Erythroblast (primary cell): ENCODE measurements at places on chromosomes 3 and 15.

DNA sequence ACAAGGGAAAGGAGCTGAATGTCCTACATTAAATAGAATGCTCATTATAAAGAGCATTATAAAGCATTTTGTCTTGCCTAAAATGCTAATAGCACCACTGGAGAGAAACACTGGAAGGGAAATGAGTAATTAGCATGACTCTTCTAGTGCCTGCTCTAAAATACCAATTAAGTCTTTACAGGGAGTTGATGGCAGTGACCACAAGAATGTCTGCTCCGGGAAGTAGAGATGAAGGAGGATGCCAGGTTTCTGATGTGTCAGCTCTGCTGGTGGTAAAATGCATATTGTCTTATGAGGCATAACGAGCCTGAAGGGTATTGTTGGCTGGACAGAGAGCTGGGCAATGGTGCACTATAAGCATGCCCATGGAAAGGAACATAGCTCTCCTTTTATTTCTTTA lies 49.5 kb downstream of the MYLK start:
- no peak for DNase-seq

- peak; percentile 49 for DNase-seq
Observed at GRCh38 chr3:23202203-23202920, 765 bp upstream of the UBE2E2 start.

DNA sequence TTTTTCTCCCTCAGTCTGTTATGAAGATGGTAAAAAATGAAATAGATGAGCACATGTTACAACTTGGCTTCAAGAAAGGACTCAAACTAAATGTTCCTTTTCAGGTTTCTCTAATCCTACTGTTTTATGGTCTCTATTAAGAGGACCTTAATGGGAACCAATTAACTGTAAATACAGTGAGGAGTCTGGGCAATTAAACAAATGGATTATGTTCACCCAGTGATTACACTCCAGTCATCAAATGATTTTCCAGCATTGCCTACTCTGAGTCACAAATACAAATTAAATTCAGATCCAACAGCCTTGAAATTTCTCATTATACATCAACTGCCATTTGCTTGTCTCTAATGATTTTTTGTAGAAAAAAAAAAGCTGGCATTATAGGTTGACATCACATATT lies 129.2 kb downstream of the NEK10 start:
- no peak for DNase-seq

- no peak for DNase-seq
Observed at GRCh38 chr3:192727032-192727847, at the start of gene FGF12. TSS of gene FGF12 (minus strand) at chr3:192727541.

DNA sequence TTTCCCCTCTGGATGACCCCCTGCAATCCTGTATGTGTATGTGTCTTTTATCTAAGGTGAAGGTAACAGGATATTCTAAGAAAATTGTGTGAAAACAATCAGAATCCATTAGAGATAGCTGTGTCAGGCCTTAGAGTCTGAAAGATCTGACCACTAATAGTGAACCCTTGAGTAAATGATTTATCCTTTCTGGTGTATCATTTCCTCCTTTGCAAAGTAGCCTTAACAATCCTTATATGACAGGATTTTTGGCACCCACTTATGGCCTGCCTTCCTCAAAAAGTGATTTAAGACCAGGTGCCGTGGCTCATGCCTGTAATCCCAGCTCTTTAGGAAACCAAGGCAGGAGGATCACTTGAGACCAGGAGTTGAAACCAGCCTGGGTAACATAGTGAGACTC lies 110.2 kb downstream of the RBPMS2 start:
- no peak for DNase-seq

DNA sequence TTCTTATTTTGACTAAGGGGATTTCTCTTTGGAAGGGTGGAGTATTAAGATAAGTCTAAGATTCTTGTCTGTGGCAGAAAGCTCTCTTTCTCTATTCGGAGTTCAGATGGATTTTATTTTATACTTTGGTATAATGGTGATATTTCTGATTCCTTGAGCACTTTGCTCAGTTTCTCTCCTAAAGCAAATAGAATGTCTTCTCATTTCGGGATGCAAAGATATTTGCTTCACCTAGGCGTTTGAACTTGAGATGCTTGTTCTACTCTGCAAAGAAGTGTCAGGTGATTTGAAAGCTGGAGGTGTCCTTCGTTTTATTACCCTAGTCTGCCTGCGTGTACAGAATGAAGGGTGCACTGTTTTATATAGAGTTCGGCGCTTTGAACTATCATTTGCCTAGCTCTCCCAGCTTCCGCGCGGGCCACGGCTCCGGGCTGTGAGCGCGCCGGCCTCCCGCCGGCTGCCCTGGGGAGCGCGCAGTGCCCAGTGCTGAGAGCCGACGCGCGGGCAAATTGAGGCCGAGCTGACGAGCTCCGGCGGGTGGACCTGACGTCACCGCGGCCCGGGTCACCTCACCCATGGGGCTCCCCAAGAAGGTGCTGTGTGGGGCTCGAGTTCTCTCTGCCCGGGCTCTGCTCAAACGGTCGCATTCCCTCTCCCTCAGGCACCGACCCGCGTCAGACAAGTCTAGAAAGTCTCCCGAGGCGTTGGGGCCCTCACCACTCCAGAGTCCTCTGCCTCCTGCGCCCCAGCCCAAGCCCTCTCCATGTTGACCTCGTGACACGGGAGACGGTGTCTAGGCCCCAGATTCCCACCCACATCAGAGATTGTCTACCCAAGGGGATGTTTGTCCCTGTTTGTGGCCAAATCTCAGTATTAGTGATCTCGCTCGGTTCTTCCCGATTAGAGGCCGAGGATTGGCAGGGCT lies 7.5 kb downstream of the SOX2 start:
- no peak for DNase-seq

GRCh38 chr3:29279286-29279685 lies 1.6 kb upstream of the RBMS3 start:
- no peak for DNase-seq

- no peak for DNase-seq
Observed at GRCh38 chr15:55035749-55036148, 161.0 kb downstream of the RSL24D1 start.

- DNase-seq, result no peak
Observed at GRCh38 chr3:40332684-40333083, 23.2 kb downstream of the EIF1B start.

DNA sequence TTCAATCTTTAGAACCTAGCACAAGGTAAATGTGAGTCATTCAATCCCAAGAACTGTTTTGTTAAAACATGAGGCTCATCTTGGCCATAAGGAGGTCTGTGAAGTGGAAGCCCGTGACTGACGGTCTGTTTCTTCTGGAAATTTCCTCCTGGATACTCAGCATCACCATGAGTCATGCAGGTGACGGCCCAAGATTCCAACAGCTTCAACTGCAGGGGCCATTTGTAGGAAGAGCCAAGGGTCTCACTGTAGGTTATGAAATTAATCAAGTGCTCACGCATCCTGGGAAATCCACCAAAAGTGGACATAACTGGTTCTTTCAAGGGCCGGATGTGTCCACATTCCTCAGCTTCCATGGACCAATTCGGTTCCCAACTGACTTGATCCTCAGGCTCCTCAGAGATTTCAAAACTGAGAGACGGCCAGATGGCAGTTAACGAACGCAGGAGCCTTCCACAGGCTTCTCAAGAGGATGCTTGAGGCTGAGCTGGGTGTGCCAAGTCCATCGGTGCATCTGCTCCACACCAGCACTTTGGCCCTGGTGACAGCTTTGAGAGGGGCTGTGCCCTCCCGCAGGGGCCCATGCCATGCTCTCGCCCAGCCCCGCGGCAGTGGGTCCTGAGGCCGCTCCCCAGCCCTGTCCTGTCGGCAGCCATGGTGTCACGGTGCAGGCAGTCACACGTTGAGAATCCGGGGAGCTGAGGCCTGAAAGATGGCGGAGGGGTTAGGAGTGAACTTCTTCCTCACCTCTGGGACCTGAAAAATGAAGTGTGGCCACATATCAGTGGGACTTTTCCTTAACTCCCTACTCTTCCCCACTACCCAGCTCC lies 8.5 kb downstream of the MAP6D1 start:
- DNase-seq, result no peak

- no peak for DNase-seq
Observed at GRCh38 chr3:79467721-79468120, 300.1 kb downstream of the ROBO1 start.

DNA sequence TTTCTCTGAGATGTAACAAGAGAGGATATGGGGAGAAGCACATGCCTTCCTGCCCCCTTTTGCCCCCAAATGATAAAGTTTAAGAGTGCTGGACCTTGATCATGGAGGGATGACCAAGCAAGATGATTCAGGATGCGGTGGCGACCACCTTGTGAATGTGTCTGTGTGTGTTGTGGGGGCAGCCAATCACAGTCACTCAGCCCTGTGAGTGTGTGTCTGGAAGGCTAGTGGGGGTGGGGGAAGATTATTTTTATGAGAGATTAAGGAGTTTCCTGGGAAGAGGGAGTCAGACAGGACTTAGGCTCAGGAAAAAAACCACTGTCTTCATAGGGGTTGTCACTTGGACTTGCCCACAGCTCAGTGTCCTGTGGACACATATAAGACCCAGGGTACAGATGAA lies 57.8 kb upstream of the KY start:
- DNase-seq, result no peak

DNA sequence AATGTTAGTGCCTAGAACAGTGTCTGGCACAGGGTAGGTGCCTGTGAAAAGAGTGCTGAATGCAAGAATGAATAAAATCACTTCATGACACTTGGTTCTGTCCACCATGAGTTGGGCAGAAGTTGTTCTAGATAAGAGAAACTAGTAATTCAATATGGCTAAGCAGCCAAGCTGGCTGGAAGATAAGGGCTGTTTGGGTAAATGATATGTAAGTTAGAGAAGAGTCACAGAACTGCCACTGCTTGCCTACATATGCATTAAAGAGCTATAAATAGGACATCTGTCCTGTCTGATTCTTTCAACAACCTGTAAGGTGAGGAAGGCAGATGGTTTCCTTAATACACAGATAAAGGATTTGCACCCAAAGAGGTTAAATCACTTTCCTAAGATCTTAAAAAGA lies 13.1 kb downstream of the MTMR10 start:
- DNase-seq, result peak; percentile 93

- no peak for DNase-seq
Observed at GRCh38 chr15:78065284-78065872, 12.1 kb downstream of the TBC1D2B start.

- DNase-seq, result no peak
Observed at GRCh38 chr3:171900446-171900845, 57.3 kb downstream of the TMEM212 start.

DNA sequence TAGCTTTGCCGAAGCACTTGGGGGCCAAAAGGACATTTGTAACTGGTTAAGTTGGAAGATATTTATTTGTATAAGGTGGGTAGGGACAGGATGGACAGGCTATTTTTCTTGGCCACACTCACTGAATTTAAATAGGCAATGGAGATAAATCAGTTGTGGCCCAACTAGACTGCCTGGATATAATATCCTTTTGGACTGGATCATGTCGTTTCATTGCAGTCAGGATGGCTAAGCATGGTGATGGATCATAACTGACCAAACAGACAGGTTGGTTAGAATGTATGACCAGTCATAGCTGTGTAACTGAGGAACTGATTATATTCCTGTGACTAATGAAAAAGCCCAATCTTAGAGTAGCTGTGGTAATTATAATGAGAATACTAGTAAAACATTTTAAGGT lies 284.0 kb downstream of the LPP start:
- DNase-seq, result no peak

- DNase-seq, result no peak
Observed at GRCh38 chr3:71163198-71163918, 420.2 kb downstream of the FOXP1 start.

GRCh38 chr3:24454856-24455255 lies 39.8 kb downstream of the THRB start:
- DNase-seq, result no peak

GRCh38 chr15:40091861-40092255 lies 16.8 kb downstream of the BMF start:
- no peak for DNase-seq

DNA sequence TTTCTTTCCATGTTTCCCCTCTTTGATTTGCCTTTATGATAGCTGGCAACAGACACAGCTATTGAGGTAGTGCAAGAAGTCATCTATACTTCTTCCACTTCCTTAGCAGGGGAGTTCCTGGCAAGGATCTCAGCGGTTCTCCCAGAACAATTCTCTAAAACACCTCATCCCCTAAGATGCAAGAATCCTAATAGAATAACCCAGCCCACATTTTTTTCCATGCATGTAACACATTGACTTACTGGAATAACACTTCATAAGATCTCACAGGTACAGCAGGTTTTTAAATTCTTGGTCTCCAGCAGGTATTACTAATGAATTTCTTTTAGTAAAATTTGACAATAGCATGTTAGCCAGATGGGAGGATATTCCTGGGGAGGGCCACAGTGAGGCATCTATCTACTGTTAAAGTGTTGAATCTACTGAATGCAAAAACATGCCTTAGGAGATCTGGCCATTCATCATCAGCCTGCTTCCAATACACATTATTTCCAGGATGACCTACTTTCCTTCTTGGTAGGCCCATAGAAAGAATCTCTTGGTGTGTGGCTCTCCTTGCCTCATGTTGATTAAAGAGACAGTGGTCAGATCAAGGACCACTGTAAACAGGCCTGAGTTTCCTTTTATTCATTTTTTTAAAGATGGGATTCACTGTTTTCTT lies 78.5 kb downstream of the RAD18 start:
- no peak for DNase-seq

DNA sequence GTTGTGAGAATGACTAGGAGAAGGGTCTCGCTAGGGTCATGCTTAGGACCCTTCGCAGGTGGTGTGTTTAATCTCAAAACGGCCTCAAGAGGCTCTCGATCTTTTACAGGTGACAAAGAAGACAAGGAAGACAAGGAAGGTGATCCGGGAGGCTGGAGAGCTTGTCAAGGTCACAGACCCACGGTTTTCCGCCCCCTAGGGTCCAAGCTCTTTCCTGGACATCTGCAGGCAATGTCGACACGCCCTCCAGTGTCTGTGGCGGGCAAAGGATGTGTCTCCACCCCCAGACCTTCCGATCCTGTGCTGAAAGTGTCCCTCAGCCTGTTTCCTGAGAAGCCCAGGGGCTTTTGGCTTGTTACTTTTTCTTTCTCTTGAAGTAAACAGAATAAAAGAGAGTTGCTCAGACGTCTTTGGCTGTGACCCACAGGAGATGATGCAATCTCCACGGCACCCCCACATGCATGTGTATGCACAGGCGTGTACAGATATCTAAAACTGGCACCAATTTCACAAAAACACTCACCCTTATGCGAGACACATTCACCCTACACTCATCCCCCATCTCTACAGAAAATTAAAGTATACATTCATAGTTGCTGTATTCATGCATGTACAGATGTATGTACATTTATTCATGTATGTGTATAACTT lies 108.8 kb downstream of the KLF13 start:
- DNase-seq, result peak; percentile 87

DNA sequence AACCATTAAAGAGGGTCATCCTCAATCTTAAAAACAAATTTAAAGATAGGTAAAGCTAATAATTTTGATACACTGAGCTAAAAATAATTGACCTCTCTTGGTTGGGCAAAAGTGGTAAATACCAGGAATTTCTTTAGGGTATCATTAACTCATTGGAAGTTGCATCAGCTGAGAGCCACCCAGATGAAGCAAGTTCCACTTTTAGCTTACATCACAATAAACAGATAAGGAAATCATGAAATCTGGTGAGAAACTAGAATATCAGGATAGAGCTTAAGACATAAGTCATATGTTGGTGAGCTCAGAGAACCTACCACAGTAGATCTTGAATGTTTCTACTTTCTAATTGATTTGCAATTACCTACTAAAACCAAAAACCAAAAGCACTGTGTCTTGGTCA lies 97.4 kb upstream of the SLC2A2 start:
- peak; percentile 17 for DNase-seq

- no peak for DNase-seq
Observed at GRCh38 chr15:76337059-76337695, 604 bp downstream of the ISL2 start.

GRCh38 chr3:140273542-140274195 lies 338.7 kb downstream of the CLSTN2 start:
- no peak for DNase-seq

- DNase-seq, result no peak
Observed at GRCh38 chr15:48498828-48499227, 146.7 kb downstream of the FBN1 start.
